ENCODE measurements at places on chromosomes 7 and 10. TPM values are rescaled to one million over a fixed set of nuclear protein-coding genes. Genes with fewer than 3 reads are reported as not detected.

Gene SPDYE17
- total RNA-seq: not detected

Gene OPN1SW
- total RNA-seq: not detected

Gene RHOBTB1
- 32.1 TPM for total RNA-seq

Gene NME8
- not detected for total RNA-seq

Gene SAP25
- total RNA-seq: not detected

Gene IGF2BP3
- total RNA-seq: 23.1 TPM

Gene SPDYE5
- total RNA-seq: not detected

DNA sequence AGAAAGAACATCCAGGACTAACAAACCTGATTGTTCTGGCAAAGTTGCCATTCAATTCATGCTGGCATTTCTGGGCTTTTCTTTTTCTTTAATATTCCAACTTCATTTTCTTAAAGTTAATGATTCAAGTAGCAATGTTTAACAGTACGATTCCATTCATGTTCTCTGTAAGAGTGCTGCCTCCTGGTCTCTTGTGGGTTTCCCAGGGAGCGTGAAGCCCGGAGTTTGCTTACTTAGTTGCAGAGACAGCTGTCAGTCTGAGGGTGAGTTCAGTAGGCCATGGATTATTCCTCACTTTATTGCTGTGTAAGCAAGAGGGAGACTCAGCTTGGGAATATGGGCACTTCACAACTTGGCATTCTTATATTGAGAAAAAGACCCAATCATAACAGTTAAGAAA lies 142.2 kb downstream of the TWIST1 start:
- DNase-seq: no peak

GRCh38 chr7:84904561-84904960 lies 282.3 kb downstream of the SEMA3D start:
- DNase-seq: peak; percentile 40

DNA sequence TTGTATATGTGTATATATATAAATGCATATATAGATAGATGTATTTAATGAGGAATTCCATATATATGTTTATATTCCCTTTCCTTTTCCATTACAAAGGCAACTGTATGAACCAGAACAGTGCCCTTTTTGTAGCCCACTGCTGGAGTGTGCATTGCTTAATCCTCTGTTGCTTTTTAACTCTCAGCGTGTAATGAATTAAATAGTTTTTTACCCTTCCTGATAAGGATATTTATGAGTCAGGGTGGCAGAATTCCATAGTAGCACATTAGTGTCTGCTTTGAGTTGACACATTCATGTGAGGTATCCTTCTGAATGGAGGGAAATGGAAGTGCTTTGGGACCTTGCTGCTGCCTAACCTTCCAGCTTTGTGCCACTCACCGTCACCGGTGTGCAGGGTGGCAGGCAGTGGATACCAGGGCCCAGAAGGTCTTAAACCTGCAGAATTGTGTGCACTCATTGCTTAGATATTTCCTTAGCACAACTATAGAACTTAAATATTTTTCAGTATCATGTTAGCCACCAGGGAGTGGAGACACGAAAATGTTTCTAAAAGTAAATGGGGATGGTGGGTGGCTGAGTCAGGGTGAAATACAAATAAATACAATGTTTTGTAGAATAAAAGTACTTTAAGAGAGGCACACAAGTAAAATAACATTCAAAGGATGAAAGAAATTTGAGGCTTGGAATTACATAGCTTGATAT lies 117.9 kb downstream of the SND1 start:
- peak; percentile 16 for DNase-seq

- DNase-seq: no peak
These were observed 118.3 kb downstream of the PKD1L1 start for GRCh38 chr7:47830015-47830414.

- no peak for DNase-seq
These were observed 239.1 kb upstream of the MEOX2 start for GRCh38 chr7:15925608-15926007.

DNA sequence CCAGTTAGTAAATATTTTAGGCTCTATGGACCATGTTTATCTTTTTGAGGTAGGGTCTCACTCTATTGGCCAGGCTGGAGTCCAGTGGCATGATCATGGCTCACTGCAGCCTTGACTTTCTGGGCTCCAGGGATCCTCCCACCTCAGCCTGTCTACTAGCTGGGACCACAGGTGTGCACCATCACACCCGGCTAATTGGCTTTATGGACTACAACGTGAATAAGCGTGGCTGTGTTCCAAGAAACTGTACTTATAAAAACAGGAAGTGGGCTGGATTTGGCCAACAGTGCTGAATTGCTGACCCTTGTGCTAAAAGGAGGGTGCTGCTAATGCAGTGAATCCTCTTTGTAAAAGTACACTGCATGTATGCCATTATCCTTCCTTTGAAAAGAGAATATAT lies 111.7 kb upstream of the CDK13 start:
- peak; percentile 63 for DNase-seq

DNA sequence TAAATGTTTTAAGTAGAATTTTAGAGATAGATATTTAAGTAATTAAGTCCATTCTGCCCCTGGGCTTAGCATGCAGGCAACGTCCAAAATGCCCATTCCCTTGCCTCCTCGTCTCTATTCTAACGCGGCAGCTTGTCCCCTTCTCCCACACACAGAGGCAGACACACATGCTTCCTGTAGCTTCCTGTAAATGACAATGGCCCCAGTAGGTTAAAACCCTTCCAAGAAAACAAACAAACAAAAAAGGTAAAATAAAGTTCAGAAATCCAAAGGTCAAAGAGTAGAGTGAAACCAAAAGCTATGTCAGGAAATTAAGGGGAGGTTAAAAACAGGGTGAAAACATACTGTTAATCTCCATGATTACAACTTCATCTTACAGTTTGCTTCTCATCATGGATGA lies 857.6 kb downstream of the GATA3 start:
- DNase-seq: no peak

GRCh38 chr7:78090616-78091015 lies 292.0 kb downstream of the PHTF2 start:
- DNase-seq: no peak

DNA sequence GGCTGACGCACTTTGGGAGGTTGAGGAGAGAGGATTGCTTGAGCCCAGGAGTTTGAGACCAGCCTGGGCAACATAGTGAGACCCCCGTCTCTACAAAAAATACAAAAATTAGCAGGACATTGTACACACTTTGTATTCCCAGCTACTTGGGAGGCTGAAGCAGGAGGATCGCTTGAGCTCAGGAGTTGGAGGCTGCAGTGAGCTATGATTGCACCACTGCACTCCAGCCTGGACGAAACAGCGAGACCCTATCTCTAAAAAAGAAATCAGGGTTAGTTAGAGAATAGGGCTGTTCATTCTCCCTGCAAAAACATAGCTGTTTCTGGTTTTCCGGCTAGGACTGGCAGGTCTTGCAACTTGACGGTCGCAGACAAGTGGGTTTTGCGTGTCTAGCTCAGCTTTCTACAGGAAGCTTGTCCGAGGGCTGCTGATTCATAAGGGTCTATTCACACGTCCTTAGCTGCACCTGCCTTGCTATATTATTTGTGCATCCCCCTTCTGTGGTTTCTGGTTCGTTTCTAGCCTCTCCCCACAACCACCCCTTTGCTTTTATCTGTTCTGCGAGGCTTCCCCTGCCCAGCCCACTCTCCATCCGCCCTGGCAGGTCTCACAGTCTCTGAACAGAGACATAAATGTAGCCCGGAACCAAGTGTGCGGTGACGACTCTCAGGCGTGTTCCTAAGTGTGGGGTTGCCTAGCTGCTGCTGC lies 10.7 kb downstream of the AMZ1 start:
- DNase-seq: no peak

DNA sequence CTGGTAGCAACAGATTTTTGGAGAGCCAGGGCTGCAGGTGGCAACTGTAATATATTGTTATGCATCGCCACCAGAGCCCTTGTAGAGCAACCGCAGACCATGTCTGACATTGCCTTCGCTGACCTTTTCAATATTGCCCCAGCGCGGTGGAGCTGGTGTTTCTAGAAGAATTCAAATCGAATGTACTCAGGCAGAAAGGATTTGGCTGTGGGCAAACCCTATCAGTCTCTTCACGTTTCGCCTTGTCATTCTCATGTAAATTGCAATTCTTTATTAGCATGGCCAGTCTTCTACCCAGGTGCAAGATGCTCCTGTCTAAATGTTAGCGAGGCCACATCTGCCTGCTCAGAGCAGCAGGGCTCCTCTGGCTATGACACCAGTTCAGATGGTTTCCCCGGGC lies 490.2 kb upstream of the AUTS2 start:
- DNase-seq: no peak

DNA sequence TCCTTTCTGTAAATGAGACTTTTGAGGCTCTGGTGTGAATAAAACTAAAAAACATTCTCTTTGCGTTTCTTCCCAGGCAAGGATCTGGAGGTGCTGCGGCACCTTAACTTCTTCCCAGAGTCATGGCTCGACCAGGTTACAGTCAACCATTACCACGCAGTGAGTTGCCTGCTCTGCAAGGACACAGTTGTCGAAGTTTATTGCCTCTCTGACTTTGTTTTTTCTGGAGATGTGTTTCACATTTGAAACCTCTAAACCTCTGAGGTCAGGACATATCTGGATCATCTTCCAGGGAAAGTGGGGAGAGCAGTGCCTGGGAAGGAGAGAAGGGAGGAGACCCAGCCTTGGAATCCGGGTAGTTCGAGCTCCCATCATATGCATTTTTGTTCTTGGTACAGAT lies 43.4 kb upstream of the PLEKHA1 start:
- no peak for DNase-seq

GRCh38 chr7:154804449-154804848 lies 198.5 kb downstream of the PAXIP1 start:
- DNase-seq: no peak

DNA sequence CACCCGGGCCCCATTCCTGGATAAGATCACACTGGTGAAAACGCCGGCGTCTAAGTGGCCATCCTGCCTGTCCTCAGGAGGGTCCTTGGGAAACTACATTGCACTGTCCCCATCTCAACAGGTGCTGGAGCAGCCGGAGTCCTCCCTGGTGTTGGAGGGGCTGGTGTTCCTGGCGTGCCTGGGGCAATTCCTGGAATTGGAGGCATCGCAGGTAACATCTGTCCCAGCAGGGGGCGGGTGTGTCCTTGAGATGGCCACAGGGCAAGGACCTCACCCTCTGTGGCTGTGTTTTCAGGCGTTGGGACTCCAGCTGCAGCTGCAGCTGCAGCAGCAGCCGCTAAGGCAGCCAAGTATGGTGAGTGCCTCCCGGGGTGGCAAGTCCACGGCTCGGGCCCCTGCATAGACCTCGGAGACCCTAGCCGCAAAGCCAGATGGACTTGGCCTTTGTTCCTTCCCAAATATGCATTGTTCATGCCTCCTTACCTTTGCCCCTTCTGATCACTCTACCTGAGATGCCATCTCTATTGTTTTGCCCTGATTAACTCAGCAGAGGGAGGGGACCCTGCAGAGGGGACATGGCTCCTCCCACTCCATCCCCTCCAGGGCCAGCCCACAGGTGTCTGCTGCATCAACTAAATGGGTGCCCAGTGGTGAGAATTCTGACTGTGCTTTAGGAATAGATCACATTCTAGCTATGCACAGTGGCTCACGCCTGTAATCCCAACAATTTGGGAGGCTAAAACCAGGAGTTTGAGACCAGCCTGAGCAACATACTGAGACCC lies 23.8 kb downstream of the ELN start:
- peak; percentile 32 for DNase-seq

DNA sequence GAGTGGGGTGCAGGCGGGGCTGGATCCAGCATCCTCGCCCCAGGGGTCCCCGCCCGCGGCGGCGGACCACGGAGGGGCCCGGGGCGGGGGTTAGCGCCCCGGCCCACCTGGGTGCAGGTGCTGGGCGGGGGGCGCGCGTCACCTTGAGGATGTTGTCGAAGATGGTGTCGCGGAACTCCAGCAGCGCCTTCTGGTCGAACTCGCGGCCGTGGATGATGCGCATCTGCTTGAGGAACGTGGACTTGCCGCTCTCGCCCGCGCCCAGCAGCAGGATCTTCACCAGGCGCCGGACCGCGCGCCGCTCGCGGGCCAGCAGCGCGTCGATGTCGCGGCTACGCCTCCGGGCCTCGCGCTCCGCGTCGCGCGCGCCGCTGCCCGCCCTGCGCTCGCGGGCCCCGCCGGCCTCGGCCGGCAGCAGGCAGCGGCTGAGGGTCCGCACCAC lies 376 bp downstream of the GNA12 start:
- DNase-seq: peak; percentile 61

GRCh38 chr7:132789281-132789680 lies 213.0 kb upstream of the PLXNA4 start:
- no peak for DNase-seq

DNA sequence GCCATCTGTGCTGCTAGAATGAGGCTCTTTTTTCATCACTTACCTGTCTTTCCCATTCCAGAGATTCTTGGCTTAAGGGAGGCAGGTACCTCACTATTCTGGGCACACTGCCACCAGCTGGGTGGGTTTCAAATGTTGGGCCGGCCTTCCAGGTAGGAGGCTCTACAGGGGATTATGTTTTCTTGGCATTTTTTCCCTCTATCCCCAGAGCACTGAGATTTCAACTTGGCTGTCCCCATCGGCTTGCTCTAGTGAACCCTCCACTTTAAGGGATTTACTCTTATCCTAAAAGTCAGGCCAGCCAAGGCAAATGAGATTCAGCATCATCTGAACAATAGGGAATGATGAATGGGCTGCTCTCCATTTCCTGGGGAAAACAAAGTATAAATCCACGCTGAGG lies 710.1 kb upstream of the CELF2 start:
- DNase-seq: no peak

DNA sequence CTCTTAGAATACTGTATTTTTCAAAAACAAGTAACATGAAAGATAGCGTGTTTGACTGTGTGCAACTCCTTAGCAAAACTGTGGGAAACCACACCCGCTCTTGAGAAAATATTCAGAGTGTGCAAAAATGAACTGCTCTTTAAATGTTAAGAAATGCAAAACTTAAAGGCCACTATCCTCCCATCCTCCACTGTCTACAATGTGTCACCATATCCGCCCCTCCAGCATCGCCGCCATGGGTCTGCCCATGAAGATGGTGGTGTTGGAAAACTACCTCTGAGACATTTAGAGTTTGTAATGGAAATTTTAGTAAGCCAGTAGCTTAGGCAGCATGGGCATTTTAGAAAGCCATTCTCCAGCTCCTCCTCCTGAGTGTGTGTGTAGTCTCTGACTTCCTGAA lies 20.1 kb upstream of the NMT2 start:
- no peak for DNase-seq

DNA sequence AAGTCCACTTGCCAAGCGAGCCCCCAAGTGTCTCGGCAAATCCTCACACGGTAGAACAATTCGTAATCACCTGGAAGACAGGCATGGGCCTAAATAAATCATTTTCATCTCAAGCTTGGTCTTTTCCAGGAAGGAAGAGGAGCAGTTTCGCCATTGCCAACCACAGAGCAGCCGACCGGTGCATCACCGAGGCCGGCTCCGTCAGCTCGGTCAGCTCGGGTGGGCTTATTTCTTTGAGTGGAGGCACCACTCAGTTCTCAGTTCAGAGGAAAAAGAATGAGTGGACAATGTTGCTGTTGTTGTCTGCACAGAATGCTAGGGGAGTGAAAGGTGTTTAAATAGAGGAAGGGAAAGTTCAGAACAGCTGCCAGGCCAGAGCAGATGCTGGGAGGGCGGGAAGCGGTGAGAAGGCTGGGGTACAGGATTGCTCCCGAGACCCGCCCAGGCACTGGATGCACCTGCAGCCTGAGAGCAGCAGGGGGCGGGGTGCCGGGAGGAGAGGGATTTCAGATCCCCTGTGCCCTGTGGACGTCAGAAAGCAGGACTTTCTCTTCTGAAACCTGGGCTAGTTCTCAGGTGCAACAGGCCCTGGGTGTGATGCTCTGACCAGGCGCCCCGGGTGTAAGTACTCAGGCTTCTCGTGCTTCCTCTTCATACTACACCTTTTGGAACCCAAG lies 17.7 kb upstream of the IGFBP3 start:
- no peak for DNase-seq

Data from lung microvascular endothelial cell (primary cell).